ENCODE measurements at places on chromosomes 1 and 21.
A peak's percentile ranks its signal among the peaks of the same experiment; 100 is the strongest.

DNA sequence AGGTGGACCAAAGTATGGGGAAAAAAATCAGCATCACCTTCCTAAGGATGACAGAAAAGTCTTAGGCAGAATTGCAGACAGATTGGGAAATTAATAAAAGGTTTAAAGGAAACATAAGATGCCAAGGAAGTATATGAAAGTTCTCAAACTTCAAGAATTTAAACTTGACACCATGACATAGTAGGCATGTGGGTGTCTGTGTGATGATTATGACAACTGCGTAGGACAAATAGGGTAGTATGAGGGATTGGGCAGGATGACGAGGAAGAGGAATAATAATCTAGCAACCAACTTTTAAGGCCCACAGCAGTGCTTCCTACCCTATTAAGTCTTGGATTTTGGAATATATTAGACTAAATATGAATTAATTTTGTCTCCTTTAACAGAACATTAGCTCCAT lies 52.4 kb downstream of the HNRNPR start:
- no peak for DNase-seq

- DNase-seq, result peak; percentile 20
Measured at GRCh38 chr1:35885961-35886558, 3.1 kb downstream of the AGO1 start.

DNA sequence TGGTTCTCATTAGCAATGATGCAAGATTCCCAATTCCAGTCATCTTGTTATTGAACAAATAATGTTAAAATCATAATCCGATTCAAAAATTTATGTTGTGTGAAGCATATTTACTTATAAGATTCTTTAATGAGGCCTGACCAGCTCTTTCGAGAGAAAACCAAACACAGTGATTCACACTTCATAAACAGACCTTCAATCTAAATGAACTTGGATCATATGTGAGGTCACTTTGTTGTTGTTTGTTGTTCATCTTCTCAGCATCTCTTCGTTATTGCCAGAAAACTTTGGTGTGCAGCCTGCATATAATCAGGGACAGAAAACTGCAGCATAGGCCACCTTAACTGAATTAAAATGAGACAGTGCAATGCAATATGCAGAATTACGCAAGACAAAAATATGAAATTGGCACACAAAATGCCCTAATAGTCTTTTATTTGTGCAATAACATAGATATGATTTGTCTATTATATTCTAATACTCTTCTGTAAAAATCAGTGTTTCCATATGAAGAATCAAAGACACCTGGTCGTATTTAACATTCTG lies 30.1 kb downstream of the NCAM2 start:
- no peak for DNase-seq

- no peak for DNase-seq
Measured at GRCh38 chr1:119933397-119933796, 37.1 kb upstream of the ADAM30 start.

GRCh38 chr1:41240781-41241353 lies 1.2 kb downstream of the SCMH1 start:
- DNase-seq, result peak; percentile 33

DNA sequence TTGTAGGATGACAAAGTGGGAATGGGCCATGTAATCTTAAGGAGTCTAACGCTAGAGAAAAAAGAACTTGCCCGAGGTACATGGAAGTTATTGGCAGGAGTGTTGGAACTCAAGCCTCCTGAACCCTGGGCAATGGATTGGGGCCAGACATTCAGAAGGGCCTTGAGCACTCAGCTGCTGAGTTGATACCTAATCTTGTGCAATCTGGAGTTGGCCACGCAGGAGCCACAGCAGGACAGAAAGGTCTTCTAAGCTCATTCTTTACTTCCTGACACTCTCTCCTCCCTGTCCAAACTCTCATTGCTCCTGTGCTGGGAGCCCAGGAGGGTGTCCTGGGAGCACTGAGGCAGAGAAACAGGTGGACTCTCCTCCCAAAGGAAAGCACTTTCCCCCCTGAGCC lies 25.1 kb upstream of the CSF1 start:
- no peak for DNase-seq

Data from erythroblast (primary cell).